ENCODE measurements at places on chromosomes 2 and 18.

DNA sequence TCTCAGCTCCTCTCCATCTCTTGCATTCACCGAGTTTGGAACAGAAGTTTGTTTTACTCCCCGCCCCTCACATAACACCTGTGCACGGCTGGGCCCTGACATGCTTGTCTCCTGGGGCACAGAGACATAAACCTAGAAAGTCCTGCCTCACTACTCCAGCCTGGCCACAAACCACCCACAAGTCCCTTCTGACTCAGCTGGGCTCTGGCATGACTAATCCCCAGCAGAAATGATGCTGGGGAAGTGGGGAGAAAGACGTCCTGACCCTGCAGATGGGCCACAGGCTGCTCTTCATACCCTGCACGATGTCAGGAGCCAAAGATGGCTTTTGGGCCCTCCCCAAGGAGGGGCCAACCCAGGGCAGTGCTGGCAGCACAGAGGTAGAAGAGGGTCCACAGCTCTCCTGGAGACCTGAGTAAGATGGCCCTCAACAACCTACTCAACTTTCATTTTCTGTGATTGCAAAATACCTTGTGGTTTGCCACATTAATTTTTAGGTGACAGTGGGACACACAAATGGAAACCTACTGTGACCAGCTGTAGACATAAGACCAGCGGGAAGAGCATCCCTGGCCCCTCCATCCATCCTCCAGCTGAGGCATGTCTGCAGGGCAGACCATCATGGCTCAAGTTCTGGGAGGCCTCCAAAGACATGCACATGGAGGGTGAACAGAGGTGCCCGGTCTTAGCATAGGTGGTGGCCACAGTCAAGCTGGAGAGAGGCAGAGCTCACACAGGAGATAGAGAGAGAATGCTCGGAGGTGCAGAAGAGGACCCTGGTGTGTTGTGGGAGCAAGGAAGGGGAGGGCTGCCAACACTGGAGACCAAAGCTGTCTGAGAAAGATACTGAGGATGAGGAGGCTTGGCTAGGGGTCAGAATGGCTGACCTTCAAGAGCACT lies 40.0 kb downstream of the DNMT3A start:
- peak; percentile 86 for DNase-seq

- DNase-seq = no peak
Measured at GRCh38 chr2:195388028-195388427, 269.0 kb upstream of the SLC39A10 start.

DNA sequence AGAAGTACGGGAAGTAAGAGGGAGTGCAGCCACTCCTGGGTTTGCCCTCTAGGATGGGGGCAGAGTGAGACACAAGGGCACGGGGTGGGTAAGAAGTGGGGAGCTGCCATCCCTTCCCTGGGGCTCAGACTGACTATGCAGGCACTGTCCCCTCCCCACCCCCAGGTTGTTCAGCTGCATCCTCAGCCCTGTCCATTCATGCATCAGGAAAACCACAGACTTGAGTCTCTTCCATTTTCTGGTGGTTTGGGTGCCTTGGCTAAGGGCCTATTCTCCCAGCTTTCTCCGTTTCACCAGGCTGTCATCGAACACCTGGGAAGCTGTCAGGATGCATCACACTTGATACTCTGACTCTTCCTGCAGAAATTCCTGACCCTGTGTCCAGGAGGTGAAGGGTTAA lies 111.9 kb downstream of the TFCP2L1 start:
- DNase-seq = no peak

DNA sequence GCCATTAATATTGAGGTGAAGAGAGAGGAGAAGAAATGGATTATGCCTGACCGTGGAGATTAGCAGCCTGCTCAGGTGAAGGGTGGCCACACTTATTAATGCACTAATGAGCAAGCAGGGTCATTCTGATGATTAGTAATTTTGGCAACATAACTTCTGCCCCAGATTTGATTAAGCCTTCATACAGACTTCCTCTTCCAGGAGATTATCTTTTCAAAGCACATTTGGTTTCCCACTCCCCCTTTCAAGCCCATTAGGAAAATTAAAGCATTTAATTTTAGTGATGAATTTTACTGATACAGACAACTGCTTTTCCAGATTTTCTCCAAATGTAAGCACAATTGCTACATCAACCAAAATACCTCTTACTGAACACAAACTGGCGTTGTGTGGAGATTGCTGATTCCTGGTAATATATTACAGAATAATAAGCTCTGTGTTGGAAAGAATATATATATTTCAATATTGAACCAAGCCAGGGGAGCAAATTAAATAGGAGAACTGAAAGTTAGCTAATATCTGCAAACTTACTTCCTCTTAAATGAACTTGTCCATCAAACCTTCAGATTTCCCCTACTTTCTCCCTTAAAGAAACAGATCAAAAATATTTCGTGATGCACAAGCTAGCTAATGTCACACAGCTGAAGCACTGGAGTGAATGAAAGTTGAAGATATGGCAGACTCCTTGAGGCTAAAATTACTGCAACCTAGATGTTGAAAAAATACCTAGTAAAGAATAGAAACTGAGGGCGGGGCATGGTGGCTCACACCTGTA lies 140.8 kb downstream of the FAM210A start:
- no peak for DNase-seq

DNA sequence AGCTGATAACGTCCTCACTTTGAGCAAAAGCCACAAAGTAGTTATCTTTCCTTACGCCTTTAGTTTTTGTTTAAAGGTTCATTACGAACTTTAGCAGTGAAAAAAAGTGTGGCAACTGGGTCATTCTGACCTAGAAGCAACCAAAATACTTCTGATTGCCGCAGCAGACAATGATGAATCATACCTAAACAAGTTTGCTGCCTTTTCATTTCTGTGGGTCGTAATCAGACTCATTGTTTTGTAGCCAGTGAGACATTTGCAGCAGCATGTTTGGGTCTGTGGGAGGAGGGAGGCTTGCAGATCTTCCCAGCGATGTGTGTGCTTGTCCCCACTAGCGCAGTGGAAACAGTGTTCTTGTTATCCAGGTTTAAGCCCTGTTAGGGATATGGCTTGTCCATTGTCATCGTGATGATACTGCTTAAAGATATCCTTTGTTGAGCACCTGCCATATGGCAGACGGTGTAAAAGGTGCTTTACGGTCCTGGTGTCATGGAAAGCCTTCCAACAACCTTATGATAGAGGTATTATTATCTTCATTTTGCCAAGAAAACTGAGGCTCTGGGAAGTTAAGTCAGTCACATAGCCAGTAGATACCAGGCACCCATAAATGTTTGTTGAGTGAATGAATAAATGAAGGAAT lies 1.3 kb upstream of the GREB1 start:
- DNase-seq = no peak

- DNase-seq = no peak
Measured at GRCh38 chr18:57906852-57907251, 103.7 kb upstream of the ATP8B1 start.

DNA sequence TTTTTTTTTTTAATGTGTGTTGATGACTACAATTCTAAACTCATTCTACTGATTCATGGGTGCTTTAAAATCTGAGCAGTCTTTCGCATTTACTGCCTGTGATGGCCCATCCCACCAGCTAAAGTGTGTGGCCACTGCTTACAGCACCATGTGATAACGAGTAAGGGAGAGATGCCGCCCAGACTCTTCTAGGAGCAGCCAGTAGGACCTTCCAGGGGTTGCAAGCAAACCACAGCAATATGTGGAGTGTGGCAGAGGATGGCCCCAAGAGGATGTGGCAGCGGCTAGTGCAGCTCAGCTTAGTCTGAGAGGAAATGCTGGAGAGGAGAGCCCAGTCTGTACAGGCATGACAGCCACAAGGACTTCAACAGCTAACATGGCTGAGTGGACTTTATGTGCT lies 14.9 kb downstream of the IL1B start:
- peak; percentile 66 for DNase-seq

DNA sequence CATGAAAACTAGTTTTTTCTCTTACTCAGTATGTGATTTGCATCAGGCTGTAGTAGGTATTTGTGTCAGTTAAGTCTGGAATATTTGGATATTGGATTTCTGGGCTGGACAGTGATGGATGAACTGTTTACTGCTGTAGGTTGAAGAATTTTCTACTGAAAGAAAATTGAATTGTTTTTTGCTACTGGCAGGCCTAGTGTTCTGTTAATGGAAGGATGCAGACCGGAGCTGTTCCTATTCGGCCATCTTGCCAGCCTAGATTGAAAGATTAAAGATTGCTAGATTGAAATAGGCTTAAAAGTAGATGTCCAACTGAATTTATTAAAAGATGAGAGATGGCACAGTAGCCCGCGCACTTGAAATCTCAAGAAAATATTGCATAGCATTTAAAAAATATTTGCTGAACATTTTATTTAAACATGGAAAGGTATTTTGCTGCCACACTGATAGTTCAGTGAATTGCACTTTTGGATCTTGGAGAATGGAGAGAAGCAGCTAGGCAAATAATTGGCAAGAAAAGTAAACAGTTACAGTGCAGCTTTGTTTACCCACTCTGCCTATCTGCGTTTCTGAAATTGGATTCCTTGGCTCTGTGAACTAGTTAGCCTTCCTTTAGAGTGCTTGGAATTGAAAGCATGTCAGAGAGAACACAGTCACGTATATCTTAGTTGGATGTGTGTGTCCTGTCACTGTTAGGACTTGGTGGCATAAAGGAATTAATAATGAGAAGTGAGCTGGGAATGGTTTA lies 54.1 kb downstream of the EPB41L5 start:
- DNase-seq = no peak

GRCh38 chr2:237922641-237923361 lies 44.0 kb upstream of the UBE2F start:
- no peak for DNase-seq

- no peak for DNase-seq
Measured at GRCh38 chr2:154386186-154386585, 312.3 kb upstream of the KCNJ3 start.

DNA sequence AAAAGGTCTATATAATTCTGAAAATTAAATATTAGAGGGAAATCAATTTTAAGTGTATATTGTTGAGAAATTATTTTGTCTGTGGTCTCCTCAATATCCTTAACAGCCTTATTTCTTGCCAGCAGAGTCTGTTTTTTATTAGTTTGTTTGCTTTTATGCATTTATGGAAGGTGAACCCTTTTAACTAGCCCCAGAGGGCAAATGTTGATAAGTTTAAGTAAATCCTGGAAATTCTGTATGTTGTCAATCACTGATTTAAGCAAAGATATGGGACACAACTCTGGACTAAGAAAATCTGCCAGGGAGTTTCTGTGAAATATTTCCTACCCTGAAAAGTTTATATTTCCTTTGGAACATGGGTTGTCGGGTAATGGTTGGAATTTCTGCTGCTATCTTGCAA lies 339.5 kb upstream of the COL3A1 start:
- no peak for DNase-seq

DNA sequence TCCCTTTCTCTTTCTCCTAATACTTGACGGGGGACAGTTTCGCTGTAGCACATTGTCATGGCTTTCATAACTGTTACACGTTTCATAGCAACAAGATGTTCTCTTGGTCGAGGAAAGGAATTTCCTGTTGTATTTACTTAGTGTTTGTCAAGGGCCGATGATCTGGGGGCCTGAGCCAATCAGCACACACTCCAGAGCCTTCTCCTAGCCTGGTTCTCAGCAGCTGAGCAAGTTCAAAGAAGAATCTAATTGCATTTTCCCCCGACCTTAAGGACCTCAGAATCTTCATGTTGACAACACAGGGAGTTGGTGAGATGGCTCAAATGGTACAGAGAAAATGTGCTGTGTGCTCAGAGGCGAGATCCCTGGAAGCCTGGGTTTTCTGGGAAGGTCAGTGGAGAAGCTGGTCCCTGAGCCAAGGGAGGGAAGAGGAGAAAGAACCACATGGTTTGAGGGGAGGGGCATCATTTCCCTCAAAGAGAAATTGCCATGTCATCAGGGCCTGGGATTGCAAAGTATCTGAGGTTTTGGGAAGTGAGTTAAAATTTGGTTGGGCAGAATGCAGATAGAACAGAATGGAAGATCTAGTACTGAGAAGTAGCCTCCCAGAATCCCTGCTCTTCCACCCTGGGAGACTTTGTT lies 76.9 kb upstream of the AGAP1 start:
- no peak for DNase-seq

DNA sequence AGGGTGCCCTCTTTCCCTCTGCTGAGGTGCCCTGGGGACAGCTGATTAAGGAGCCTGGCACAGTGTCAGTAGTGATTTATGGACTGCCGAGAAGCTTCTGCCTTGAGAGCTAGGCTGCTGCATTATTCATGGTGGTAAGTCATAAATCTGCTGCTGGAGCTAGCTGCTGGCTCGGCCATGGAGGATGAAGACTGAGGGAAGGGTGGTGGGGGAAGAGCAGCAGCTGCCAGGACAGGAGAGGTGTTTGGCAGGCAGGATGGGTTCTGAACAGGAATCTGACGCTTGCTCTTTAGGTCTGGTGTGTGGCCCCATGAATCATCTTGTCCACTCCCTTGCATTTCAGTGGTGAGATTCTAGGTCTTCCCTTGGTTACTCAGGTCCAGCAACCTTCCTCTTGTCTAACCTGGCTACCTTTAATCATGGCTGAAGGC lies 296.3 kb downstream of the DYSF start:
- no peak for DNase-seq

DNA sequence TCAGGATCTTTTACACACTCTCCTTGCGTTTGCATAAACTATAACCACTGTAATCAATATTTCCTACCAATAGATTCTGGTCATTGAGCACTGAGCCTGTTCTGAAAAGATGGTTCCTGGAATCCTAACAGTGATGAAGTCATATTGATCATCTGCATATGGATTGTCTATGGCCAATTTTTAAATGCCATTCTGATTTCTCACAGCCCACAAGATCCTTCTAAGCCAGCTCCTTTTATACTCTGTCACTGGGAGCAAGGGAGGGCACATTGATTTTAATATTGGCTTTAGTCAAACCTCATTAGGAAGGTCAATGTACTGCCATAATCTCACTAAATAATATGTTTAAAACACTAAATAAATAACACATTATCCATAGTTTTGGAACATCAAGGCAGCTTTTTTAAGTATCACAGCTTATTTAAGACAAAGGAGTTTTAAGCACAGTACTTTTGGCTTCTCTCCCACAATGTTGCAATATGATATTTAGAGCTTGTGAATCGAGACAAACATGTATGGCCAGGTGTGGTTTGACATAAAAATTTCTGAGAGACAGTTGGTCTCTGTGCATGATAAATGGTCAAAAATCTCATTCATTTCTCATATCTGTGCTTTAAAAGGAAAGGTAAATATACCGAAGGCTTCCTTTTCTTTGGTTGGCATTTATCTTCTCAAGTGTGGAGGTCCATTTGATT lies 267.3 kb downstream of the MTX2 start:
- no peak for DNase-seq

- no peak for DNase-seq
Measured at GRCh38 chr2:235037604-235038166, 85.9 kb downstream of the SH3BP4 start.

GRCh38 chr18:44601447-44601846 lies 79.2 kb upstream of the SETBP1 start:
- no peak for DNase-seq

- no peak for DNase-seq
Measured at GRCh38 chr2:241215421-241215820, 26.9 kb downstream of the ANO7 start.

DNA sequence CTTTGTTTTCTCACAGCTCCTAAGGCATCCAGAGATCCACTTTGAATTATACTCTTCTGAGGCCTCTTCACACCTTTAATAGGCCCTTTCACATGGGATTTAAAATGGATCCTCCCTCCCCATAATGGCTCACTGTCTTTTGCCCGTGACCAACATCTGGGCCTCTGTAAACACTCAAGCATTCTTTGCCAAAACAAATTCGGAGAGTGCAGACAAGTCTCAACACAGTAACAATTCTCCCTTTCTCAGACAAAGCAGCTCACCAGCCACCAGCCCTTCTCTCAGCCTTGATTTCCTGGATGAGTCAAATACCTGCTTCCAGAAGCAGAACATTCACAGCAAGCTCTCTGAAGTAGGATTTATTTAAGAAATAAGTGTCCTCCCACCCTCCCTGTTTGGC lies 14.0 kb upstream of the IMP4 start:
- no peak for DNase-seq

- peak; percentile 62 for DNase-seq
Measured at GRCh38 chr18:23938043-23938756, 76.4 kb upstream of the TTC39C start.

Measured in activated CD8-positive, alpha-beta T cell treated with anti-CD3 and anti-CD28 coated beads, Interleukin-2, amount 10 ng/mL, durations not matched to agents 7 days and 5 days (primary cell).